ENCODE measurements at places on chromosomes 6 and 20.

DNA sequence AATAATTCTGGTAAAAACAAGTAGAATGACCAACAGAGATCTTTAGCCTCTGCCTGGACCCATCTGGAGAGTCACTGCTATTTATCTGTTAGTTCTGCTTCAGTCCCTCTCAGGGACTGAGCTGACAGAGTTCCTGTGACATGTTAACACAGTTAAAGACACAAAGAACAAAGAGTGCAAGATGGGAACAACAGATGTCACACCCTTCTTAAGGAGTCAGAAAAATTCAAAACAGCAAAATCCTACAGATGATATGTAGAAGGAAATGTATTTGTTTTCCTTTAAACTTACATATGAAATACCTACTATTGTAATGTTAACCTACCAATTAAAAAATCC, 102.2 kb downstream of the FYN start:
- no peak overlapping the region for H3K4me3 ChIP-seq
- H3K27me3 ChIP-seq = no peaks in the 10 kb centered on the region

GRCh38 chr6:149129371-149130077, 188.0 kb upstream of the TAB2 start:
- H3K4me1 ChIP-seq = no peaks in the 10 kb centered on the region
- no peak overlapping the region for H3K4me3 ChIP-seq
- H3K36me3 ChIP-seq = no peaks in the 10 kb centered on the region
- H3K27me3 ChIP-seq = no peaks in the 10 kb centered on the region

DNA sequence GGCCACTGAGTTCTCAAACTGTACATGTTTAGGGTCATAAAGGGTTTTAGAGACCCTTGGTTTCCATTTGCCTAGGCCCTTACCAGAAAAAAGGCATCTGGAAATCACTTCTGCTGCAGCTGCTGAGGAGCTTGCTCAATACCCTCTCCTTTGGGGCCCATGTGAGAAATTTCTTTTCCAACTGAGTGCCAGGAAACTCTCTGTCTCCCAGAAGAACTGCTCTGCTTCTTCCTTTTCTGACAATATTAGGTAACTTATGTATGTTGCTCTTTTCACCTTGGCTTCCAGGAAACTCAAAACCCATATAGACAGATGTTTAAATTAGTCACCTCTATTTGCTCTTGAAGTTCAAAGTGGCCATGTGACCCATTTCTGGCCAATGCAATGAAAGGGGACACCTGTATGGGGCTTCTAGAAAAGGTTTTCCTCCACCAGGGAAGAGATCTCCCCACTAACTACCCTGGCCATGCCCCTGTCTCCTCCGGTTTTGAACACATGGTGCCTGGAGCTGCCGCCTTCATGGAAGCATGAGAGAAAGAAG, 121.6 kb downstream of the PREX1 start:
- DNase-seq = no peak
- H3K36me3 ChIP-seq = no peaks in the 10 kb centered on the region
- H3K4me3 ChIP-seq = no peak overlapping the region
- no peaks in the 10 kb centered on the region for H3K27me3 ChIP-seq
- H3K4me1 ChIP-seq = no peaks in the 10 kb centered on the region

- H3K27ac ChIP-seq = peak overlapping the region; percentile 60
- DNase-seq = no peak
- H3K27me3 ChIP-seq = no peaks in the 10 kb centered on the region
- peaks cover 11% of the 10 kb centered on the region for H3K4me1 ChIP-seq
- no peak overlapping the region for H3K4me3 ChIP-seq
These were observed 82.4 kb downstream of the RTN4IP1 start for GRCh38 chr6:106546691-106547414.

- no peak overlapping the region for H3K4me3 ChIP-seq
- DNase-seq = no peak
- H3K36me3 ChIP-seq = no peaks in the 10 kb centered on the region
- H3K27me3 ChIP-seq = no peaks in the 10 kb centered on the region
- H3K27ac ChIP-seq = no peak overlapping the region
These were observed 32.3 kb upstream of the LGSN start for GRCh38 chr6:63352069-63352543.

DNA sequence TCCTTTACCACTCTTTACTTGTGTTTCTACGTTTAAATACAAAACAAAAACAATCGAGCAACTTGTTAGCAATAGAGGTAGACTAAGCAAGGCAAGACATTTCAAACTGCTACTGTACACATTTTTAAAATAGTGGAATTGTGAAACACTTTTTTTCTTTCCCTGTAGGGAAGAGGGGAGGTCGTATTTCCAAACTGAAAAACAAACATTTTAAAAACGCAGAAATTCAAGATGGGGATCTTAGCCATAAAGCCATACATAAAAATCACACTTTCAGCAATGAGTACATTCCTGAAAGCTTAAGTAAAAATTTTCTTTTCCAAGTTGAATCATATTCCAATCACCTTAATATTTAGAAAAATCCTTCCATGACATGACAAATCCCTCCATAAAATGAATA, 267.6 kb downstream of the LAMA2 start:
- no peaks in the 10 kb centered on the region for H3K36me3 ChIP-seq
- no peak overlapping the region for H3K27ac ChIP-seq
- no peak for DNase-seq
- H3K4me1 ChIP-seq = no peaks in the 10 kb centered on the region

- peak within 1 kb of the TSS; percentile 99 for H3K27ac ChIP-seq
- no peaks in the 10 kb centered on the region for H3K27me3 ChIP-seq
- no peaks in the 10 kb centered on the region for H3K4me1 ChIP-seq
- H3K36me3 ChIP-seq = no peaks in the 10 kb centered on the region
- H3K4me3 ChIP-seq = peak within 1 kb of the TSS; percentile 79
These were observed at the start of gene SERPINB6 for GRCh38 chr6:2971420-2972218. Gene SERPINB6 (minus strand): TSS chr6:2971567. CDS start chr6:2959332, 12,235 bp downstream.

All from Peyer's patch (tissue), 4 donors.